HT-29 (cell line): ENCODE measurements at places on chromosomes 1 and 21. TPM values are rescaled to one million over a fixed set of nuclear protein-coding genes. Genes with fewer than 3 reads are reported as not detected.

CHODL gene
- total RNA-seq: not detected in 2 replicates

- DNase-seq: no peak
Measured at GRCh38 chr1:236997882-236998281, 6.4 kb downstream of the MT1HL1 start.

GRCh38 chr1:83735526-83735925, 263.4 kb downstream of the TTLL7 start:
- DNase-seq: no peak

DNA sequence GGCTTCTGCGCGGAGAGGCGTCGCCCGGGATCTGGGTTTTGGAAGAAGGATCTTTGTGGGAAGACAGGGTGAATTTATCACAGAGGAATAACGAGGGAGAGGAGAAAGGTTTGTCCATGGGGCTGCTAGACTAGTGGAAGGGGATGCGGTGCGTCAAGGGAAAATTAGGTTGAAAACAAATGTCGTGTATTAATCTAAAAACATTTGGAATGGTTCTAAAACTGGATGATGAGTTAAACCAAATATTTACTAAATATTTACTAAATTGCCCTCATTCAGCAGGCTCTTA, 647 bp downstream of the RO60 start:
- DNase-seq: no peak

- no peak for DNase-seq
Measured at GRCh38 chr21:38272215-38272614, 15.4 kb downstream of the KCNJ15 start.

CADM3 gene
- not detected in 2 replicates for total RNA-seq

DNA sequence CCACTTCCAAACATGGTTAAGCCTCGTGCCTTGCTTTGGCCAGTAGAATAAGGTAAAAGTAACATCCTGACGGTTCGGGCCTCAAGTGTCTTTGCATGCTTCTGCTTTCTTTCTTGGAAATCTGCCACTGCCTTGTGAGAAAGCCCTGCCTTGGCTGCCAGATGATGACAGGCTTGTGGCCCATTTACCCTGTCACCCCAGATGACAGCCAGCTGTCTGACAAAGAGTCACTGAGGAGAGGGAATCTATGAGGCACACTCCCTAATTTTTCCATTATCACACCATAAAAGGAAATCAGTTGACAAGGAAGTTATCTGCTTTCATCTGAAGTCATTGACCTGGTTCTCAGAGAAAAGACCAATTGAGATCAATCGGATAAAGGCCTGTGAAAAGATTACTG, 199.8 kb downstream of the USH2A start:
- DNase-seq: no peak

DNA sequence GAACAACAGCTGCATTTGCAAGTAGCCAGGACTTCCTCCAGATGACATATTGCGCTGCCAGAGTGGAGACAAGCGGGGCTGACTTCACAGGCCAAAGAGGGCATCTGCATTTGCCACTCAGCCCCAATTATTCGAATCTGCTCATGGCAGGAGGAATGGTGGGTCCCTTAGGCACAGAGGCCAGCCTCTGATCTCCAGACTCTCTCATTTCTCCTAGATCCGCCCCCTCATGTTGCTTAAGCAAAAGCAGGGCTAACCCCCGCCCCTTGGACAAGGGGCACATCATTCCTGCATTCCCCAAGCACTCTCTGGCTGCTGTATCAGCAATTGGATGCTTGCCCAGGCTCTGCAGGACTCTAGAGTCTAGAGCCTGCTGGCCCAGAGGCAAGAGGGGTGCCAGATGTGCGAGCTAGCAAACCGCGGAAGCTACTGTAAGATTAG, 262.4 kb downstream of the ST6GALNAC3 start:
- DNase-seq: no peak

- DNase-seq: no peak
Measured at GRCh38 chr1:216910081-216910840, 187.0 kb upstream of the ESRRG start.
